EH (cell line): ENCODE measurements at places on chromosomes 4 and X.

DNA sequence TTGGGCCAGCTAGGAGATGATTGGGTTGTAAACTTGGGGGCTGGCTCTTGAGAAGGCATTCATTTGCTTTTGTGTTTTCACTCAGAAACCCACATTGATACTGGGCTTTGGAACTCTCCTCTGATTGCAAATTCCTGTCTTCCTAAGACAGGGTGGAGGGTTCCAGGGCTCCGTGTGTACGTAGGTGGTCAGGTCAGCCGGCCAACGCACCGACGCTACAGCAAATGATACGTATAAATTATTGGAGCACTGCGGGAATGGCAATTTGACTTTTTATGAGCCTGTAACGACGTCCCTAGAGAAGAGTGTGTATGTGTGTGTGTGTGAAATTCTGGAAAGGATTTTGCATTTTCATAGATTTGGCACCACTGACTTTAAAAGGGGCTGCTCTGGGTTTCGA is 236.9 kb downstream of the SHOX start:
- no peak for DNase-seq

DNA sequence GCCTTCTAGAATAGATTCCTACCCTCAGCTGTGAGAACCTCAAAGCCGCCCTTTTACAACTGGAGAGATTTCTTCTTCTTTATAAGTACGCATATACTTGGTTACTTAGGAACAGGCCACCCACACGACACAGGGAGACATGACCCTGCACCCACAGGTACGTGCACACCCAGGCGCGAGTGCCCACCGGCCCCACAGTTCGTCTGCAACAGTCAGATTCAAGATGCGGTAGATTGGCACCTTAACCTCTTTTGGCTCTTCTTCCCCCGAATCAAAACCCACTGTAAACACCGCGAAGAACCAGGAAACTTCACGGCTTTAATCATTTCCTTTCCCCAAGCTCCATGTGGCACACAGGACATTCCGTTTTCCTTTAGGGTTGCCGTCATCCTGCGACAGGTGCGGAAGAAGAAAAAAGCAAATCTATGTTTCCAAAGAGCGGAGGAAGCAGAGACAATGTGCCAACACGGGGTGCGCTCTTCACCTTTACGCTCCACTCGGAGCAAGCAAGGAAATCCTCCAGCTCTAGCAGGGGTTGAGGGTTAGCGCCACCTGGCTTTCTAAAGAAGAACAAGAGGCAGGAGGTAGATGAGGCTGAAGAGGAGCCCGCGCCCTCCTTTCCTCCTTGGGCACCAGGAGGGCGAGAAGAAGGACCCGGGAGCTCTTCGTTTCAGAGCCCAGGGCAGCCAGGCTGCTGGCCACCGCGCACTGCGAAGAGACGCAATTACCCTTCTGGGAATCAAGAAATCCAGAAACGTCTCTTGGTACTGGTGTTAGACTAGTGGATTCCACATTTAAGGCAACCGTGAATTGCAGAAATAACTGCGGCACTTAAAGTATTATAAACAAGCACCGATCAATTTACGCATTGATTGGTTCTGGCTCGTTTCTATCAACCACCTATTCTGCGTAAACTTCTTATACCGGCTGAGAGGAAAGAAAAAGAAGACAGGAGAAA is 35.7 kb downstream of the HAND2 start:
- peak; percentile 72 for DNase-seq

DNA sequence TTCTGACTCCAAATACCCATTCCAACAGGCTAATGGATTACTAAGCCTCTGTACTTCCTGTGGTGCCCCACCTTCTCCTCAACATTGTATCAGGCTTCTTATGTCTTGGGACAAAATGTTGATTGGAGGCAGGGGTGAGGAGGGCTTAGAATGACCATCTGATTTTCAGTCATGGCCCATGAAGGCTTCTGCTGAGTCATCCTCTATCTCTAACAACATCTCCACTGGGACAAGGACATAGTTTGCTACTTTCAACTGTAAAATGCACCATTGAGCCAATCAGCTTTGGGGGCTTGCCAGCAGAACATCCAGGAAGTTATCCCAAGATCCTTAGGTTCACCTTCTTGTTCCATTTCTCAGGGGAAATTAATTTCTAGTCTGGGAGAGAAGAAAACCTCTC is 29.5 kb downstream of the MAGEB17 start:
- peak; percentile 52 for DNase-seq

DNA sequence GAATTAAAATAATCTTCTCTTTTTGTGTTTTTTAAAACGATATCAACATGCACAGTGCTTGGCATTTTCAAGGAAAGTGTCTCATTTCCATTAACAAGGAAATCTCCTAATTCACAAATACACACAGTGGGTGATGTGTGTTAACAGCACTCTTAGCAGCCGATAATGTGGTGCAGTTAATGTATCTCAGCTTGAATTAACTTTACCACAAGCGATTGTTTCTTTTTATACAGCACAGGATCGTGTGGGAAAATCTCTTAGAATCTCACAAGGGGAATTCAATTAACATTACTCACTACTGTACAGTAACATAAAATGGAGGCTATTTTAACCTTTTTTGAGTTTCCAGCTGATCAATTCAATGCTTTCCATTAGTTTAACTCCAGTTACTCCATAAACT is 1841.9 kb downstream of the STIM2 start:
- peak; percentile 53 for DNase-seq

- no peak for DNase-seq
These were observed 7.5 kb downstream of the CPE start for GRCh38 chr4:165386328-165386727.

- DNase-seq, result no peak
These were observed 160.4 kb upstream of the GPR101 start for GRCh38 chrX:137194164-137194563.

GRCh38 chr4:69684804-69685203 is 31.8 kb upstream of the UGT2A1 start:
- no peak for DNase-seq

- DNase-seq, result peak; percentile 72
These were observed 16.0 kb downstream of the UBA6 start for GRCh38 chr4:67684839-67685531.

GRCh38 chrX:130829526-130830515 is 73.2 kb downstream of the ENOX2 start:
- DNase-seq, result no peak

DNA sequence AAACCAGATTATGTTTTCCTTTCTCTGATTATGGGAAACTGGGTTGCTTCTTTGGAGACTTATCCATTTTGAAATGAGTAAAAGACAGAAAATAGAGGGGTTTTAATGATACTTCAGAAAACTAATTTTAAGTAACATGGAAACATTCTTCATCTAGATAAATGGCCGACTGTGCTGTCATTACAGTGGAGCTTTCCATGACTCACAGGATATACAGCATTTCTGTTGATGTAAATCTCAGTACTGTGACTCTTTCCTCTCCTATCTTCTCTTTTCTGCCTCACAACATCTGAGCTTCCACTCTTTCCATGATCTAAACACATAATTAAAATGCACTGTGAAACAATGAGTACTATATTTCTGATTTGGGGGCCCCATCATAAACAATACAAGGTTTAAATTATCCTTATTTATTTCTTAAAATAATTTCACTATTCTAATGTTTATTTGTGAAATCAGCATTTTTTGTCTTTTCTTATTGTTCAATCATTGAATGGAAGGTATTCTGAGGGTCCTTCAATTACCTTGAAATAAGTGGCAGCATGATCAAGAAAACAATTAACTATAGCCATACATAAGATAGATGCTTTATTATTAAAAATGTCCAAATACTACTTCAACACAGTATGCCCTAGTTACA is 19.3 kb downstream of the SEC24D start:
- peak; percentile 73 for DNase-seq

- no peak for DNase-seq
These were observed 171.8 kb upstream of the GPC4 start for GRCh38 chrX:133587071-133587470.

DNA sequence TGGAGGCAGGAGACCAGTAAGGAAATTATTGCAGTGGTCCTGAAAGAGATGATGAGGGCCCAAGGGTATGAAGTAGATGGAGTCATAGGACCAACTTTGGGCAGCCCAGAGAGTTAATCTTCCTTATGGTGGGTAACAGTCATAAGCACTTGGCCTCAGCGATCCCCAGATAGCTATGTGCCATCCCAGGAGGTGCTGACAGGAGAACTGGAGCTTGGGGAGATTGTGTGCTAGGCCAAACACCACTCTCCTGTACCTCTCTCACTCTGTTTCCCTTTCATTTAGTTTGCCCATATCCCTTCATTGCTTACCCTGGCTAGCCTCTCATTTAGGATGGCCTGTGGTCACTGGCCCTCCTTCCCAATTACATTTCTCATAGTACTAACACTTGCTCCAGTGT is 60.0 kb downstream of the TMEM164 start:
- no peak for DNase-seq

- no peak for DNase-seq
These were observed 97.8 kb downstream of the WFS1 start for GRCh38 chr4:6367371-6367851.

GRCh38 chr4:149311076-149311475 is 504.6 kb downstream of the IQCM start:
- DNase-seq, result no peak

- no peak for DNase-seq
These were observed 728.2 kb downstream of the ARAP2 start for GRCh38 chr4:35516102-35516501.

GRCh38 chr4:2882341-2882740 is 38.7 kb downstream of the ADD1 start:
- DNase-seq, result peak; percentile 40

DNA sequence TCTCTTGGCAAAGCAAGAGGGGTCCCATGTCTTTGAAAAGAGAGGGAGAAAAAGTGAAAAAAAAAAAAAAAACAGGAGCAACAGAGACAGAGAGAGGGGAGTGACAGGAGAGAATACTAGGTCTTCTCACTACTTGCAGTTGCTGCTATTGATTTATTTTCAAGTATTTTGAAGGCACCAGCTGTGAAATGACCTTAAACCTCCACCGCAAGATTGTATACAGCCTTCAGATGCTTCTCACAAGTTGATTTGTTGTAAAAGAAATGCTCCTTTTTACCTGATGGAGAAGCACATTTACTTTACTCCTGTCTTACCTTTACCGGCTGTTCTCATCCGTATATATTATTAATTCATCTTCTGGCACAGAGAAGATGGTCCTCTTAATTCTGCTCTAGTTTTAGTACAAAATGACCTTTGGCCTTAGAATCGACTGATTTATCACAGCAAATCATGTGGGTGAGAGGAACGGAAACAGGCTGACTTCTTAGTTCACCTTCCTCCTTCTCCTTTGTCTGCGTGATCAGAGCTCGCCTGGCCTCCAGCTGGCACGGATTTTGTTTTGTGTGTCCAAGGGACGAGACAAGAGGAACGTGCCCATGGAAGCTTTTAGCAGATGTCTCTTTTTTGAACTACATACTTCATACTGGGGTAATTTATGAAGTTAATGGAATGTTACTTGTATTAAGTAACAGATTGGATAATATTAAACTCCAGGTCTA is 82.4 kb upstream of the PACRGL start:
- DNase-seq, result no peak

DNA sequence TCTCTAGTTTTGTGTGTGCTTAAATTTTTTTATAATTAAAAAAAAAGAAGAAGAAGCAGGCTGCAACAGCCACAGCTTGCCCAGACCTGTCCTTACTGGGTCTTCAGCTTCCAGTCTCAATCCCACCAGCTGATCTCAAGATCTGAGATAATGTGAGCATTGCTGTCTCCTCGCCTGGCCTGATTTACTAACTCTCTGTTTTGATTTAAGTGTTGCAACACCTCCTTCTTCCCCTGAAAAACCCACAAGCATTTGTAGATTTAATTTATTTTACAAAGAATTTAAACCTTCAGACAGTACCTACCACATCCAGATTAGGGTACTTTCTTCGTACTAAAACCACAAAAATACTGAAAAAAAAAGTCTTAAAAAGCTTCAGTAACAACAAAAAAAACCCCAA is 38.0 kb downstream of the FAM241A start:
- no peak for DNase-seq

GRCh38 chr4:687048-687970 is 1.6 kb downstream of the SLC49A3 start:
- DNase-seq, result peak; percentile 87

DNA sequence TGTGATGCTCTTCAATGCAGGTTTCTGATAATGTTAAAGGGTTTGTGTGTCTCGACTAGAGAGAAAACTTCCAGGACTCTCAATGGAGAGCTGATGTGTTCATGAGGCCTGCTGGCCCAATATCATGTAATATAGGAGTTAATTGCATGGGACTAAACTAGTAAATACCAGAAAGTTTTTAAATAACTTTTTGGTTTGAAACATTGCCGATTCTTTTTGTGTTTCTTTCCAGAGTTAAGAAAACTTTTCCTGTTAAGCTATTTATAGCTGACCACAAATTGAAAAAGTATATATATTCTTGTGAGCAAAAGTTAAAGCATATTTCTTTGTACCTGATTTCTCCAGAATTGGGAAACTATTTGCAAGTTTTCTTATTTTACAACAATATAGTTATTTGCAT is 49.7 kb downstream of the FAM9B start:
- peak; percentile 48 for DNase-seq

DNA sequence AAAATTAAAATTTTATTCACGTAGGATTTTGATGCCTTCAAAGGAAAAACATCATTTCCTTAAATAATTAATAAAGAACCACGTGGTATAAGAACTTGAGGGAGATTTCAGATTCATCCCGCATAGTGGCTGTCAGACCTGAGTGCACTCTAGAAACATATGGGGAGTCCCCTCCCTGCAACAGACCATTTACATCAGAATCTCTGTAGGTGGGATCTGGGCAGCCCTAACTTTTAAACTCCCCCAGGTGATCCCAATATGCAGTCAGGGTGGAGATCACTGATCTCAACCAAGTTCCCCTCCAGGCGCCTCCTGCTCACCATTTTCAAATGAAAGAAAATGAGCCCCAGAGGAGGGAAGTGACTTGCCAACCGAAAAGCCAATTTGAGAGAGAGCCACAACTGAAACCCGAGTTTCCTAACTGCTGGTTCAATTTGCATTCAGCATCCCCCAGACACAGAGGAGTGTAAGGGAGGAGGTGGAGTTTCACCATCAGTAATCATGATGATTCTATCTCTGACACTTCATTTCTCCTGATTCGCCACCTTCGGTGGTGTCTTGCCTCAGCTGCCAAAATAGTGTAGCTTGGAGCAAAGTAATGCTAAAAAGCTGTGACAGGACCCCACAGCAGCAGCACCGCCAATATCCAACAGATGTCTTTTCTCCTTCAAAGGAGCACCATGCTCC is 11.4 kb downstream of the RNF150 start:
- DNase-seq, result no peak

GRCh38 chr4:78310007-78310739 is 241.4 kb upstream of the ANXA3 start:
- no peak for DNase-seq
